ENCODE measurements at places on chromosomes 7 and 10.

DNA sequence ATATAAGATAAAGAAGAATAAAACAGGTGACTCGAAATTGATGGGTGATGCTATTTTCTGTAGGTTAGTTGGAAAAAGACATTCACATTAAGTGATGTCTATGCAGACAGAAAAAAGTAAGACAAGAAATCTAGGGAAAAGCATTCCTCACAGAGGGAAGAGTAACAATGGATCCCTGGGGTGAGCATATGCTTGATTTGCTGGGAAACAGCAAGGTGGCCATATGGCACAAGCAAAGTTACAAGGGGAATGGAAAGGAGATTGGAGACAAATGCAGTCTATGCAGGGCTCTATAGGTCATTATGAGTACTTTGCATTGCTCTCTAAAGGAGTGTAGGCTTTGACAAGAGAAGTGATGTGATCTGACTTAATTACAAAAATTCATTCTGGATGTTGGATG lies 90.9 kb upstream of the ZNF804B start:
- DNase-seq = no peak

- DNase-seq = no peak
Observed at GRCh38 chr10:78779339-78779955, 289.3 kb upstream of the ZMIZ1 start.

DNA sequence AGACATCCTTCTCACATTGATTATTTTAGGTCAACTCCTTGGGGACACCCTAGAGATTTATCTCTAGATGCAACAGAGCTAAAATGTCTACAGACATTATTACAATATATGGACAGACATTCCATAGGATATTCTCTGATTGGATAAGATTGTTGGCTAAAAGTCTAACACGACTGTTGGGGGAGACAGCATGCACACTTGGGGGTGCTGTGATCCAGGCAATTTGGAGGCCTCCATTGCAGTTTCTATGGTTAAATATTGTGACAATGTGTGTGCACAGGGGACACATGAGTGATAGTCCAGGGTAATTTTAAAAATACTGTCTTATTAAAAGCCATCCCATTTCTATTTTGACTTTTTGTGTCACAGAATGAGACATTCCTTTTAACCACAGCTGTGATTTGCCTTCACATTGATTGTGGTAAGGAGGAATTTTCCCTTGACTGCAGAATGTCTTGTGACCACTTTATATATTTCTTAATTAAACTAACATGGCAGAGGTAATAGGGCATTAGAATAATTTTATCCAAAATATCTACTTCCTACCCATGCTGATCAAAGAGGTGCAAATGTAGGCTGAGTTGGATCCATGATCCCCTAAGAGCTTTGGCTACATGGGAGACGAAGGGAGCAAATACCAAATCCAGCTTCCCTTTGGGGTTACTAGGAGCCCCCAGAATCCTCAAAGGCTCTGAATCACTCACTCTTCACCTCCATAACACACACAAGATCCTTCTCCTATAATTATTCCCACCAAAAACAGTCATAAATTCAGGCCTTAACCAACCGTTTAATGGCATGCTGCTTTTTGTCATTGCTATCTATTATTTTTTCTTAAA lies 7.3 kb downstream of the TFPI2 start:
- no peak for DNase-seq

DNA sequence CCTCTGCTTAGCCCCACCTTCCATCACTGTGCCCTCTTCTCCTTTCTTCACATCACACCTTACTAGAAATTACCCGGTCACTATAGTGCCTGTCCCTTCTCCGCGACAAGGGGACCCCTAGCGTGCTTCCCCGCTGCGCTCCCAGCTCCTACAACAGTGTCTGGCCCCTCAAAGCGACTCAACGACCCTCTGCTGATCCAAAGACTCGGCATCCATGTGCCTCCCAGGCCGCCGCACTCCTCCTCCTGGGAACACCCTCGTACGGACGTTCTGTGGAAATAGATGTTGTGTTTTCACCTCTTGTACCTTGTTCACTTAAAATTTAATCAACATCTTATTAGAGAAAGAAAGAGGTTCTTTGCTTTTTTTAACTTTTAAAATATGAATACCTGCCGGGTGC lies 463.5 kb downstream of the DNAJB6 start:
- no peak for DNase-seq

DNA sequence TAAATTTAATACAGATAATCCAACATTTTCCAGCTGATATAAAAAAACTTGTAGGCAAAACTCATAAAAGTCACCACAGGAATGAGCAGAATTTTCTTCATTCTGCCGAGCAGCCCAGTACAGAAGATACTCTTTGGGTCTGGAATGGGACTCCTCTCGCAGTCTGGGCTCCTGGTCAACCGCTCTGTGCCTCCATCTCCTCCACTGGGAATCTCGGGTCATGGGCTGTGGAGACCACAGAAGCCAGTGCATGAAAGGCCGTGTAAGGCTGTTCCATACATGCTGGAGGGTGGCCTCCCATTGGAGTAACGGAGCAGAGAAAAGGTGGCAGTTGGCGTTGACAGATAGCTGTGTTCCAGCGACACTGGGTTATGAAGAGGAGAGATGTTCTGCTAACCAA lies 616.4 kb upstream of the MGMT start:
- DNase-seq = no peak

DNA sequence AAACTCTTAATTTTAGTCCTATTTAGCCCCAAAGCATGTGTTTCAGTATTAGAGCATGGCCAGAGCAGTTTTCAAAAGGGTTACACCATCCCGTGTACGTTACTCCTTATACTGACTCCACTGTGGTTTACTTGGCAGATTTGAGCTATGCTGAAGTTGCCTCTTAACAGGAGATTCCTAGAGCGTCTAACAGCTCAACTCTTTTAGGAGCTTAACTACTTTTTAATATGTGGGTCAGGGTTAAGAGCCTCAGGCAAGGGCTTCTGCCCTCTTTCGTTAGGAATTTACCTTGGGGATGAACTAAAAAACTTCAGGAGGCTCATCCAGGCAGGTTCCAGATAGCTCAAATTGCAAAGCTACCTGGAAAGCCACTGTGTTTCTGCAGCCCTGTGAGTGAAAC lies 674.8 kb upstream of the C7orf33 start:
- no peak for DNase-seq

GRCh38 chr7:32250471-32251260 lies 180.5 kb upstream of the PDE1C start:
- no peak for DNase-seq

DNA sequence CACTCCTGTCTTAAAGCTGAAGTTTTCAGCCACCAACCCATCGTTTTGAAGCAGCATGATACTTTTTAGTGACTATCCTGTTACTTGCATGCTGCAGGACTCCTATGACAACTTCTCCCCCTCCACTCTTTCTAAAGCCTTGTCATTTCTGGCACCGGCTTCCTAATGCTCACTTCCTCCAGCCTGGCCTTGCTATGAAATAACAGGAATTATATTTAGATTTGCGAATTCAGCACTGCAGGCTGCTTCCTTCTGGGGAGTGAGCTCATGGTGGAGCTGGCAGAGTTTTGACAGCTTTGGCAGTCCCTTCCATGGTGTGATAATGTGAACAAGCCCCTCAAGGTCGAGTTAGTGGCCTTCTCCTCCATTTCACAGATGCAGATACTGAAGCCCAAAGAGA lies 13.4 kb downstream of the BLNK start:
- no peak for DNase-seq

DNA sequence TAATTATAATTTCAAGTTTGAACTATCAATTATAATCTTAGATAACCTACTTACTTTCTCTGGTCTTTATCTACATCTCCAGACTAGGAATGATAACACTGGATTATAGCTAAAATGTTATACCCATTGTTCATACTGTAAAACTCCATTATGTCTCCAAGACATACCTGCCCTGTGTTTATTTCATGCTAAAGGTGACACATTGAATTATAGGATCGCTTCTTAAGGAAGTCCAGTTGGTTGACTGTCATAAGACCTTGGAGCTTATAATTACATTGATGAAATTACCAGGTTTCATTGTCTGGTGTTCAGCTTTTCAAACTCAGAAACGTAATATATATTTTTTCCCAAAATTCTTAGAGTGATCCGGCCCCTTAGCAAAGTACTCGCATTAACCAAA lies 15.5 kb upstream of the HERC4 start:
- DNase-seq = no peak

GRCh38 chr7:1882451-1882850 lies 212.4 kb downstream of the ELFN1 start:
- no peak for DNase-seq

- DNase-seq = no peak
Observed at GRCh38 chr10:130368761-130369560, 232.8 kb downstream of the GLRX3 start.

DNA sequence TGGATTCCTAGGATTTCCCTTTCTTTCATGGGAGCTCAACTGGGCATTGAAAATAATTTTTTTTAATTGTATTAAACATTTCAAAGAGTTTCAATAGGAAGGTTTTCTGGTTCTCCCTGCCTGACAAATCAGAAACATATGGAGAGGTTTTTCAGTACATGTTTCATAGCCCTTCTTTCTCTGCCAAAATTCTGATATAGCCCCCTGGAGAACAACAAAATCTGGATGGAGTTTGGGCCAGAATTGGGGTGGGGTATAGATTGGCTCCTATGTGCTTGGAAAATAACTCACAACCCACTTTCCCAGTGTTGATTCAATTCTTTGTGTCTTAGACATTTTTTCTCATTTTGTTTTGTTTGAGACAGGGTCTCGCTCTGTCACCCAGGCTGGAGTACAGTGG lies 24.6 kb upstream of the EIF4H start:
- DNase-seq = no peak

GRCh38 chr7:155466814-155467733 lies 9.1 kb downstream of the EN2 start:
- DNase-seq = no peak

DNA sequence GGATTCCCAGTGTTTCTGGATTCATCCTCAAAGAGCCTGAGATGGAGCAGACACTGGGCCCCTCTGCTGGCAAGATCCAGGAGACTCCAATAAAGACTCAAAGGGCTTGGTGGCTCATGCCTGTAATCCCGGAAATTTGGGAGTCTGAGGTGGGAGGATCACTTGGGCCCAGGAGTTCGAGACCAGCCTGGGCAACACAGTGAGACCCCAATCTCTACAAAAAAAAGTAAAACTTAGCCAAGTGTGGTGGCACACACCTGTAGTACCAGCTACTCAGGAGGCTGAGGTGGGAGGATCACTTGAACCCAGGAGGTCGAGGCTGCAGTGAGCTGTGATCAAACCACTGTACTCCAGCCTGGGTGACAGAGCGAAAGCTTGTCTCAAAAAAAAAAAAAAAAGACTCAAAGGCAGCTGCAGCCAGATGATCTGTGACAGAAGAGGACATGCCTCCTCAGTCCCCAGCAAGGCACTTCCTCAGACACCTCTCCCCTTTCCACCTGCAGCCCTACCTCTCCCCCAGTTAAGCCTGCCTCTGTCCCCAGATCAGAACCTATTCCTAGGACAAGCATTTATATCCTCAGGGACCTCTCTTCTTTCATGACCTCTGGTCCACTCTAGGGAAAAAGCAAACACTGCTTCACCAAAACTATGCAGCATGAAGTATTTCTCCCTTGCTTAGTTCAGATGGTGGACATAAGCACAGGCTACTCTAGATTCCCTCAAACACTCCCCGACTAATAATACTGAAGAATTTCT lies 27.9 kb downstream of the PDLIM1 start:
- DNase-seq = no peak

- no peak for DNase-seq
Observed at GRCh38 chr7:144632724-144633123, 203.1 kb downstream of the TPK1 start.

GRCh38 chr10:119348516-119349240 lies 141.3 kb downstream of the GRK5 start:
- DNase-seq = no peak

- DNase-seq = no peak
Observed at GRCh38 chr7:16204953-16205352, 216.4 kb downstream of the CRPPA start.

DNA sequence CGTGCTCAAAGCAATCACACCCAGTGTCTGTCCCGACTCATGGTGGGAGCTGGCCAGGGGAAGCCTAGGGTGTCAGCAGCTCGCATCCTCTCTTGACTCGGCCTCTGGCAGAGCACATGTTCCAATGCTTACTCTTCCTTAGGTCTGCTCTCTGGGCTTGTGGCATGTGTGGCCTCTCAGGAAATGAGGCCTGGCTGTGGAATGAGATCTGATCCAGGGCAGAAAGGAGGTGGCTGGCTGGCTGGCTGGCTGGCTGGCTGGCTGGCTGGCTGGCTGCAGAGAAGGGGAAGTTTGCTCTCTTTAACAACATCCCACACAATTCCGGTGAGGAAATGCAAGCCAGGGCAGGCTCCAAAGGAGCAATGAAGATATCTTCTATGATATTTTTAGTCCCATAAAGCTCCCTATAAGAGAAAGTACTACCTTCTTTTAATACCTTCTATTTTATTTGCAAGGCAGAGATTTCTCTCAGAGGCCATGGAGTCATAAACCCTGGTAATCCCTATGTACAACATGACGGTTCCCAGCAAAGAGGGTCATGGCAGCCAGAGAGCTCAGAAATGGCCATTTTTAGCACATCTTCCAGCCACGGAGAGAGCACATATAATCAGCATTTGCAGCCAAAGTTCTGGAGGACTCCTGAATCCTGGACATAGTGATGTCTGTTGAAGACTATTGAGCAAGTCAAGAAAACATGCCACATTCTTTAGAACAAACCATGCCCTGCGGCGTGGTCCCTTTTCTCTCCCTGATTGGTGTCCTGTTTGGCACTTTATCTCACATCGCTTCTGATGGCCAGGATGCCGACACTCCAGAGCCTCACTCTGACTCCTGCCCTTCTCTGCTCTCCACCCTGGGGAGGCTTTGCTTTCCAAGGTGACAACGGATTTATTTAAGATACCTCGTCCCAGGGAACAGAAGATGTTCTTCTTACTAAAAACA lies 153.7 kb downstream of the FANK1 start:
- no peak for DNase-seq

GRCh38 chr10:48536916-48537890 lies 67.7 kb downstream of the ARHGAP22 start:
- DNase-seq = no peak

DNA sequence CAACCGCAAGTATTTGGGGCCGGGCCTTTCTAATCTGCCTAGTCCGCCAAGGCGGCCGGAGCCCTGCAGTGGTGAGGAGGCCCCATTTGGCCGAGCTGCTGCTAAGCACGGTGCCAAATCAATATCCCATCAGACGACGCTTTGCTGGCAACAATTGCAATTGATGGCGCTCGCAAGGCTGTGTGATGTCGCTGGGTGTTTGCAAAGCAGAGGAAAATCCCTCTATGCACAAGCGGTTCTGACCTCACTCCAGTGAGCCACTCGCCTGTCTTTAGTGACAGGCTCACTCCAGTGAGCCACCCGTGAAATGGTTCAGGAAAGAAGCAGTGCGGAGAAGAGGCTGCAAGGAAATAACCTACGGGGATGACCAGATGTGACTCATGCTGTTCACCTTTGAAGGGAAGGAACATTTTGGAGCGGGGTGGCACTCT lies 18.3 kb upstream of the PDE1C start:
- no peak for DNase-seq

- DNase-seq = no peak
Observed at GRCh38 chr7:17229228-17229627, 69.2 kb upstream of the AHR start.

DNA sequence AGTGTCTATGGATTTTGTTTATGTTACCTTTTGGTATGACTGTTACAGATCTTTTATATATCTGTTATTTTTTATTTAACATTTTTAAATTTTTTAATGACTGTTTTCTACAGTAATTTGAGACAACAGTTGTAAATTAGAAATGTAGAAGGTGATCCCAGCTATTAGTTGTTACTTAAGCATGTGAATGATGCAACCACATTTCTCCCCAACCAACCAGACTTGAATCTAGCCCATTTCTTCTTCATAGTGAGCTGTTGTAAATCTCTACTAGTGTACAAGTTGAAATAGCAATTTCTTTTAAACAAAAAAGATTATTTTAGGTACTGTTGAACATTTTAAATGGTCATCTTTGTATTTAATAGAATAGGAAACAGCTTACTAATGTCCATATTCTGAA lies 18.0 kb downstream of the TMEM106B start:
- no peak for DNase-seq

Measured in NCI-H1436 treated with DMSO at 0.1 percent for 48 hours (cell line).